A673 (cell line): ENCODE measurements at places on chromosomes 7 and 10. TPM values are rescaled to one million over a fixed set of nuclear protein-coding genes. Genes with fewer than 3 reads are reported as not detected.

DNA sequence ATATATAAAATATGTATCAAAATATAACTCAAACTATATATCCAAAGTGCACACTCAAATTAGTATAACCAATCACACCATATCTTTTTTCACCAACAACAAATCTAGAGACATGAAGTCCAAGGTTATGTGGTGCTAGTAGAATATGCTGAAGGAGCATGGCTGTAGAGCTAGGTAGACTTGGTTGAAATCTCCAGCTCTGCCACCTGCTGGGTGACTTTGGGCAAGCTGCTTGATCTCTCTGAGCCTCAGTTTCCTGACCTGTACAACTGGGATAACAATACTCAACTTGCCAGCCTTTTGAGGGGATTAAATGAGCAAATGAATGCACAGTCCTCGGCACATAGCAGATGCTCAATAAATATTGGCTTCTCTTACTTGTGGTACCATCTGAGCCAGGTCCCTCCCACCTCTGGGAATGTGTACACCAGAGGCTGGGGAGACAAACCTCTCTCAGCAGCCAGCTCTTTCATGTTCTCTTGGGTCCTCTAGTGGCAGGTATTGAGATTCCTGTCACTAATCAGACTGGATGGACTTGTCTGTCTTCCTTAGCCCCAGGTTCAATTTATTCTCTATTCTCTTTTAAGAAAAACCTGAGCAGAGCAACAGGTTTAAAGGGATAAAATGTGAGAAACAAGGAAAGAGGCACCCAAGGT is 94.3 kb upstream of the PDE1C start:
- peak; percentile 66 for DNase-seq

GRCh38 chr10:43712821-43713584 is 64.3 kb upstream of the ZNF32 start:
- no peak for DNase-seq

DNA sequence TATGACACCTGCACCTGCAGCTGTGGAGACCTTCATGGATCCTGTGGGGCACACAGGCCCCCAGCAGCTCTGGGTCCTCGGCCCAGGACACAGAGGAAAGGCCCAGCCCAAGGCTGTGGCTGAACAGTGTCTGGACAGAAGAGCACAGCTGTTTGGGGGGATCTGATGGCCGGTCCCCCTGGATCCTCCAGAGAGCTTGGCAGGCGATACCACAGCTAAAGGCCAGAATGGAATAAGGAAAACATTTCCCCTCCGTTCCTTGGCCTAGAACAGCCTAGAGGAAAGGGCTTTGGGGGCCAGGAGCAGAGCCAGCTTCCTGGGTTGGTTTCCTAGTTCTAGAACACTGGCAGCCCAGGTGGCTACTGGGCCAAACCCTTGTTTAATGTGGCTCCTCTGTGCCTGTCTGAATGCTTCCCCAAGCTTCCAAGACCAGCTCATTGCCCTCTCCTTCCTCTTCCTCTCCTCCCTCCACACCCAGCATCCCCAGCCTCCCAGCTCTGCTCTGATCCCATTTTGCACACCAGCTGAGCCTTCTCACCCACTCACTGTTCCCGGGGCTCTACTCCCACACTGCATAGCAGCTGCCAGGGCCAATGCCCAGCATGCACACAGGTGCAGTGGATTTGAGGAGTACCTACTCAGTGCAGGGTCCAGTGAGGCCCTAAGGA is 46.9 kb downstream of the GPAM start:
- no peak for DNase-seq

DNA sequence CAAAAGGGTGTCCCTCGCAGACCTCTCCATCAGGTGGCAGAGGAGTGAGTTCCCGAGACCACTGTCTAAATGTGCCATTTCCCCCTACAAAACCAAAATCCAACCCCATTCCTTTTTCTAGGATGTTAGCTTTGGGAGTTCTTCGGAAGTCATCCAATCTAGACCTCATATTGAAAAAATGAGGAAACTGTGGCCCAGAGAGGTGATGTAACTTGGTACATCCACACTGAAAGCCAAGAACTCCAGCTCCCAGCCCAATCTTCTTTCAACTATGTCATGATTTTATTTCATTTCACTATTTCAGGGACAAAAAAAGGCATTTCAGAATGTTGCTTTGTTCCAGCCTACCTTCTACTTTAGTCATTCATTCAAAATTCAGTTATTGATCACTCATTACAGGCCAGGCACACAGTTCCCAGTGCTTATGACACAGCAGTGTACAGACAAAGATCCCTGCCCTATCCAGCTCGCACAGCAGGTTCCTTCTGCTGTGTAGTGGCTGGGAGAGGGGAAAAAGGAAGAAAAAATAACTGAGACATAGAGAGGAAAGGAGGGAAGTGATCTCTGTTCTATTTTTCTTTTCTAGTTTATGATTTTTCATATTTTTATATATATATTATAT is 35.8 kb downstream of the SCRN1 start:
- no peak for DNase-seq

DNA sequence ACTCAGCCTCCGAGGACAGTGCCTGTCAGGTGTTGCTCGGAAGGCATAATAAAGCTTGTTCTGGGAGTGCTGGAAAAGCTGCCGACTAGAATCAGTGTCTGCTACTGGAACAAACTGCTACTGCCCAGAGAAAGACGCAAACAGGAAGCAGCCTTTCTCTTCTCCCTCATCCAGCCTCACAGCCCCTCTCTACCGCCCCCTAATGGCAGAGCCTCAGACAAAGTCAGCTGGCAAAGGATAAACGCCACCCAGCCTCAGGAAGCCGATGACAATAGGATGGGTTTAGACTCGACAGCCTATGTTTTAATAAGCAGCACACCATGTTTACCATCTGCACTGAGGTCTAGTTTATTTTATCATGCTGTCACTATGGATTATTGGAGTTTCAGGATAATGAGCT is 169.5 kb upstream of the LYZL1 start:
- peak; percentile 59 for DNase-seq

DNA sequence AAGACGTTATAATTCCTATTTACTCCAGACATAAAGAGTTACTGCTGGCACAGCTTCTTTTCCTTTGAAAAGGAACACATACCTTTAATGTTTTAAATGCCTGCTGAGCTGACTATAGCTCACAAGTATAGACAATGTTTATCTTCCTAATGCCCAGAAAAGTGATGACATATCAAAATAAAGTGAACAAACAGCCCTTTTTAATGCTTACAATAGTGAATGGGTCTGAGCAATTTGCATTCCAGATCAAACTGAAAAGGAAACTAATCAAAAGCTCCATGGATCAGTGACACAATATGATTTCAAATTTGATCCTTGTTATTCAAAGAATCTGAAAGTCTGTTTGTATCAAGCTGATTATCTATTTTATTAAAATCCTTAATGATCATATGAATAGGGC is 233.6 kb upstream of the SEMA3E start:
- DNase-seq, result no peak

GRCh38 chr10:113285305-113285704 is 267.5 kb upstream of the HABP2 start:
- no peak for DNase-seq

EPHA1 gene
- 1.2 and 1.7 TPM in 2 replicates for total RNA-seq

DNA sequence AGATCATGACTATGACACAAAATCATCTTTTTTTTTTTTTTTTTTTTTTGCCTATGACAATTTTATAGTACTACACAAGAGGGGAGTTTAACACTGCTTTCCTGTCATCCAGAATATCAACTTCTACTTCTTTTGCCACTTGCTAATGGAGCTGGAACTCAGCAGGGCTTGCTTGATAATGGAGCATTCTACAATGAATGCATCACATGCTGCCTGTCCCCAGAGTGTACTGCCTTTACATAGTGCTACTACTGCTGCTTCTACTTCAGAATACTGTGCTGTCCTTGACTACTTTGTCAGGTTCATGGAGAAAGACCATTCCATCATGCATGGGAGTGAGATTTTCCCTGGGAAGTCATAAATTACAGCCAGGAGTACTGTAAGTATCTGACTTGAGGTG is 338.6 kb upstream of the SEMA3A start:
- DNase-seq, result no peak

SHTN1 gene
- 39.9 and 40.6 TPM in 2 replicates for total RNA-seq

- no peak for DNase-seq
These were observed 23.0 kb downstream of the SFR1 start for GRCh38 chr10:104144931-104145330.

- no peak for DNase-seq
These were observed 191.9 kb downstream of the CSTF2T start for GRCh38 chr10:51507476-51507875.

GRCh38 chr10:17092216-17092944 is 37.2 kb downstream of the CUBN start:
- no peak for DNase-seq

TMEM140 gene
- total RNA-seq, result not detected in 2 replicates

GRCh38 chr7:5303591-5304505 is 21.1 kb downstream of the SLC29A4 start:
- no peak for DNase-seq

EIF5AL1 gene
- total RNA-seq, result 2.7 and 3.1 TPM in 2 replicates

FKBP9 gene
- 28.6 and 39.1 TPM in 2 replicates for total RNA-seq

TMED4 gene
- total RNA-seq, result 77.6 and 79.5 TPM in 2 replicates

GRCh38 chr10:126955934-126956711 is 50.9 kb downstream of the DOCK1 start:
- peak; percentile 14 for DNase-seq

- peak; percentile 52 for DNase-seq
These were observed 91.2 kb downstream of the GTF2IRD1 start for GRCh38 chr7:74544706-74545469.

EGFR gene
- 0.59 and 0.84 TPM in 2 replicates for total RNA-seq

GRCh38 chr10:15457382-15457781 is 86.3 kb upstream of the FAM171A1 start:
- DNase-seq, result no peak

DNA sequence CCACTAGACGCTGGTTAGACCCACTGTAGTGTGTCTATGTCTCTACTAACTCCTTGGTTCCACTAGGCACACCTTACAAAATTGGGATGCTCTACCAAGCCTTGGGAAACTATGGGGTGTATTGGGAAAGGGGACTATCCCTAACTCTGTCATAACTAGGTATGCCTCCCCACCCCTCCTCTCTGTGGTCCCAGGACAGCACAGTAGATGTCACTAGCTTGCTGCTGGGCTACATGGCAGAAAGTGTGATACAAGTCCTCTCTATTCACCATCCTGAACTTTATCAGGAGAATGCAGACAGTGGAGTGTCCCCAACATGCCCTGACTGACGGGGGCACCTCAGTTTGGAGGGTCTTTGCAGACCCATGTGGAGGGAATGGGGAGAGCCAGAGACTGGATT is 30.3 kb upstream of the TMEM273 start:
- no peak for DNase-seq

DNA sequence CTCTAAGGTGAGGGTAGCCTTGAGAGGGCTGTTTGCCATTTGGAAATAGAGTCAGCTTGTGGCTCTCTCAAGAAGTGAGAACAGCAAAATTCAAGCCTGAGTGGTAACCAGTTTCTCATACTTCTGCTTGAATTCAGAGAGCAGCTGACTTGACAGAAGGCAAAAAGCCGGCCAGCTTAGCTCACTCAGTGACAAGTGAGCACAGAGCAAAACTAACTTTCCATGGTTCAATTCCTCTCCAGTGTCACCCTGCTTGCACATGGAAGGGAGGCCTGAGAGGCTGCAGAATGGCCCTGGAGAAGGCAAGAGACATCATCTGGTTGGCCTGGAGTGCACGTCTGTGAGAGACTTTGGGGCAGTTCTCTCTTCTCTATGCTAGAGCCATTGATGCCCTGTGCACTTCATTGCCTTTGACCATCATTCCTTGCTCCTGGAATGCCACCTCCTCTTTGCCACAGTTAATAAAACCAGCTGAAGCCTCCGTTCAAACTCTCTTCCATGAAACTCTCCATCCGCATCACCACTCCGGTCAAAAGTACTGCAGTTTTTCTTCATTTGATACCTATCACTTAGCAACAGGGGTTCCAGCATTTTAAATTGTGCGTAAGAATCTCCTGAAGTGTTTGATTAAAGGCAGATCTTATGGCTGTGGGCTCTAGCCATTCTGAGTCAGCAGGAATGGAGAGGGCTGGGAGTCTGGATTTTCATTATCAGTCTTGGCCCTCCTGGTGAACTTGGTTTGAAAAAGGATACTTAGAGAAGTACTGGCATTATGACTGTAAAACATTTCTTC is 69.8 kb upstream of the PIK3CG start:
- no peak for DNase-seq

DNA sequence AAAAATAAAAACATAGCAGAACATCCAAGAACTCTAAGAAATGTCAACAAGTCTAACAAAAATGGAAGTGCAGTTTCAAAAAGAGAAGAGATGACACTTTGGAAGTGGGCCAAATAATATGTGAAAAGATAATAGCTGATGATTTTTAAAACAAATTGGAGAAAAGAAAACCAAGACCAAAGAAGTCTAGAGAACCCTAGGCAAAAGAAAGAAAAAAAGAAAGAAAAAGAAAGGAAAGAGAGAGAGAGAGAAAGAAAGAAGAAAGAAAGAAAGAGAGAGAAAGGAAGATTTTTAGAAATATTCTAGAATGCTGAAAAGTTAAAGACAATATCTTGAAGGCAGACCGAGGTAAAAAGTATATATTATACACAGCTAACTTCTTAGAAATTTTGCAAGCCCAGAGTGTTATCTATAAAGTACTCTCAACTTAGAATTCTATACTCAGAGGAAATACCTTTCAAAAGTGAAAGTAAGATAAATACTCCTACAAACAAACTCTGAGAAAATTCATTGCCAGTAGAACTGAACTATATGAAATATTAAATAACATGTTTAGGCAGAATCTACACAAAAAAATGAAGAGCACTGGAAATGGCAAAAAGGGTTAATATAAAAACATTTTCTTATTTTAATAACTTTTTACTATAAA is 138.7 kb upstream of the SMIM30 start:
- DNase-seq, result no peak

GRCh38 chr10:3835770-3836169 is 50.8 kb upstream of the KLF6 start:
- no peak for DNase-seq

DNA sequence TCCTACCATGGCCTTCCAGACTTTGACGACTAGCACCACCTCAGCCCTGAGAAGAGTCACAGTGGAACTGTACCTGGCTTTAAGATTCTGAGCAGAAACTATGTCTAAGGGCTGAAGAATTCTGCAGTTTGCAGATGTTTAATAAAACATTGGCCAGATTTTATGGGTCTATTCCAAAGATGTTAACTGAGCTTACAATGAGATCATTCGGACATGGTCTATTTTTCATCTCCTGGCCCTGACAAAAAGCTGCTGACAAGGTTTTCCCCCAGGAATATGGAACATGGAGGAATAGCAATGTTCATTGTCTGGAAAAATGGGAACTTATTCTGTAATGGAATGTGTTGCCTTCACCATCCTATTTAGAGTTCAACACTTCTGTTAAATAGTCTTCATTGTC is 66.4 kb downstream of the PTF1A start:
- DNase-seq, result no peak

RHOBTB1 gene
- total RNA-seq, result 5.2 and 7.5 TPM in 2 replicates

- DNase-seq, result no peak
These were observed 124.3 kb downstream of the ACTR3B start for GRCh38 chr7:152883858-152884257.
